ENCODE measurements at places on chromosomes 12 and 14.
A peak's percentile ranks its signal among the peaks of the same experiment; 100 is the strongest.

DNA sequence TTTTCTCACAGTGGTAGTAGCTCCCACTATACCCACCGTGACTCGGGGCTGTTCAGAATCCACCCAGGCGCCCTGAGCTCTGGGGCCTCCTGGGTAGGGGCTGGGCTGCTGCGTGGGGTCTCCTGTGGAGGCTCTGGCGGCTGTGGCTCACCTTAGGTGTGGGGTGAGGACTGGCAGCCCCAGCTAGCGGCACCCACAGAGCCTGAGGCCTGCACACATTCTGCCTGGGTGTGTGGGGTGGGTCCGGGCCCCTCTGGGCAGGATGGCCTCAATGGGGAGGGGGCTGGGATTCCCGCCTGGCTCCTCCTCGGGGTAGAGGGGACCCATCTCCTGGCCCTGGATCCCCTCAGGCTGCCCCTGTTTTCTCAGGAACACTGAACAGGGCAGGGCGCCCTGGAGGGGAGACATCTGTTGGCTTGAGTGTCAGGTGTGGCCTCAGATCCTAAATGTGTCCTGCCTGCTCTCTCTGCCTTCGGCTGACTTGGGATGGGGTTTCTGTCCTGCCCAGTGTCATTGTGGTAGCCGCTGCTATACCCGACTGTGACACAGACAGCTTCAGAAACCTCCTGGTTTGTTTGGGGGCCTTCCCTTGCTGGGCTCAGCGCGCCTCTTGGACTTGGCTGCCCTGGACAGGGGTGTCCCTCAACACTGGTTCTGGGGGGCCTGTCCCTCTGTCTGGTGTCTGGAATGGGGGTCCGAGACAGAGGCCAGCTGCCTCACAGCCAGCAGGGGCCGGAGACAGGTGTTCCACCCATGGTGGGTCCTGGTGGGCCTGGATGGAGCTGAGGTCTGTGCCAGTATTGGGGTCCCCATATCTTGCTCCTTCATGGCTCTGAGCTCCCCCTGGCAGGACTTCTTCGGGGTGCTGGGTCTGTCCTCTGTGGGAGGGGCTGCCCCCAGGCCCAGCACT lies 354.9 kb downstream of the TMEM121 start:
- no peak for DNase-seq

DNA sequence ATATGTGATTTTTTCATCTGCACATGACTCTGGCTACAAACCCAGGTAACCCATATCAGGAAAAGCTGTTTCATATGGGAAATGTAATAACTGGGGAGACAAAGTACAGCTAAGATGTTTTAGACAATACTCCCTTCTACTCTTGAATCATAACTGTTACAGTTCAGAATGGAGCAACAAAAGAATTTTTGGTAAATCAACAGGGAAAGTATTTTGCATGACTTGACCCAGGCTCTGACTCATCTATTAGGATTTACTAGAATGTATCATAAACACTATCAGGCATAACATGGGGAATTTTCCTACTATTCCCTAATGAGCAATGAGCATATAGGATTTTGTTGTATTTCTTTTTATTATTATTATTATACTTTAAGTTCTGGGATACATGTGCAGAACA lies 553.0 kb downstream of the SLC16A7 start:
- no peak for DNase-seq

DNA sequence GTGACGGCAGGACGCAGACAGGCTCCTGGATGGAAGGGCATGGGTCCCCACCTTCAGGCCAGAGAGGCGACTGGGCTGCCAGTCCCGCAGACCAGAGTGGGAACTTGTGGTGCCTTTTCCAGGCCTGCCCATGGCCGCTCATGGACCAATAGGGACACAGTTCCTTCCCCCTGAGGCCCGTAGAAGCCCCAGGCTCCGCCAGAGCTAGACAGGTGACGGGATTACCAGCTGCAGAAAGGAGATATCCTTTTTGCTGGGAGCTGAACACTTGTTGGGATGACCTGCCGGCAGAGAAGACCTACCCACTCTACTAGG lies 73.6 kb upstream of the RASSF8 start:
- no peak for DNase-seq

- no peak for DNase-seq
These were observed 42.7 kb downstream of the SSH1 start for GRCh38 chr12:108814462-108815211.

DNA sequence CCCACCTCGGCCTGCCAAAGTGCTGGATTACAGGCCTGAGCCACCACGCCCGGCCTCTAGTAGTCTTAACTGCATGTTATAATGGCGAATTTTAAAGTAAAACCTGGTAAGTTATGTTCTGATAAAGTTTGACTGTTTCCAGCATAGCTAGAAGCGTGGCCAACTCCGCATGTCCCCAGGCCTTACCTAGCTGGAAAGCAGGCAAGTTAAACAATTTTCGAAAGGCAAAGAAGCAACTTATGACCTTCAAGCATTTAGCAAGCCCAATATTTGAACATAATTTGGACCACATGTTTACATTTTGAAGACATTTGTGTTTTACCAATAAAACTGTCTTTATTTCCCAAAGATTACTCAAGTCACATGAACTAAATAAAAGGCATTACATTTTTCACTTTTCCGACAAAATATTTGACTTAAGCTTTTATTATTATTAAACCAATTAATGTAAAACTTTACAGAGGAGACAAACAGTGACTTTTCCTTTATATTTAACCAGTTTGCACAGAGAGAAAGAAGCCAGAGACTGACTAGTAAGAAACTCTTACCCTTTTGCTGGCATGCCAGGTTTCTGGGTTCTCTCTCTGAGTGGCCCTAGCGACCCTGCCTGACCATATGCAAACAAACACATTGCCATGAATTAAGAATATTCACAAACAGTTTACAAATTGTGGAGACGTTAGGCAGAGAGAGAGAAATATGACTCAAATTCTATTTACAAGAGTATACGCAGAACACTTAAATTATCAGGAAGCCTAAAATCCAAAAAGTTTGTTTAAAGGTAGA lies 106.3 kb downstream of the RIN3 start:
- no peak for DNase-seq

DNA sequence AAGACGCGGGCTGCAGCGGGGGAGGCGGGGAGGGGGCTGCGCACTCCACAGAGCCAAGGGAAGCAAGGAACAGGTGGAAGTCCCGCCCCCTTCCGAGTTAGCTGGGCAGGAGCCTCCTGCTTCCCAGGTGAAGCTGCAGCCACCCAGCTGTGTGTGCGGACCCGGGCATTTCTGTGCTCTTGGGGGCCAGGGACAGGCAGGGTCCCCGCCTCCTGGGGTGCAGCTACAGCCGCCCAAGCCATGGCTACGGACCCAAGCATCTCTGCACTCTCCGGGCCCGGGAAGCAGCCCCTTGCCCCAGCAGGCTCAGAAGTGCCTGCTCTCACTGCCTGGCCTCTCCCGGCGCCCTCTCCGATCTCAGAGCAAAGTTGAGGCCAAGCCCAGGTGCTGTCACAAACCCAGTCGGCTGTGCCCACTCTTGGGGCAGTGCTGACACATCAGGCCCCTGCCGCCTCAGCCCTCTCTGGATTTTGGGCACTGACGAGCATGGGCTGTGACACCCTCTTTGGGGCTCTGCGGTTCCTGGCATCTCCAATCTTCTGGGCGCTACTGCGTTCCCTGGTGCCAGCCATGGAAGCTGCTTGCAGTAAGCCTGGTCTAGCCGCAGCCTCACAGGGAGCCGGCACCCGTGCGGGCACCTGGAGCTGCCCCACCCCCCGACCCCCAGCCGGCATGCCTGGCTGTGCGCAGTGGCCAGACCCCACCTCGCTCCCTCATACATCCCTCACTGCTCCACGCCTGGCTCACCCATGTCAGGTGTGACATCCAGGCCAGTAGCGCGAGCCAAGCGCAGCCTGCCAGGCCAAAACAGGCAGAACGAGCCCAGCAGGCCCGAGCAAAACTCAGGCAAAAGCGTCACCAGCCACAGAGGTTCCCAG lies 8.5 kb upstream of the MGAT4C start:
- peak; percentile 8 for DNase-seq

GRCh38 chr12:40152783-40153383 lies 47.0 kb upstream of the SLC2A13 start:
- no peak for DNase-seq

GRCh38 chr14:104794993-104795780 lies at the start of gene AKT1:
TSS of gene AKT1 (minus strand) at chr14:104795748. CDS start at chr14:104792643, 3,105 bp downstream.
- no peak for DNase-seq

GRCh38 chr12:39077226-39077625 lies 171.8 kb upstream of the CPNE8 start:
- DNase-seq: no peak

DNA sequence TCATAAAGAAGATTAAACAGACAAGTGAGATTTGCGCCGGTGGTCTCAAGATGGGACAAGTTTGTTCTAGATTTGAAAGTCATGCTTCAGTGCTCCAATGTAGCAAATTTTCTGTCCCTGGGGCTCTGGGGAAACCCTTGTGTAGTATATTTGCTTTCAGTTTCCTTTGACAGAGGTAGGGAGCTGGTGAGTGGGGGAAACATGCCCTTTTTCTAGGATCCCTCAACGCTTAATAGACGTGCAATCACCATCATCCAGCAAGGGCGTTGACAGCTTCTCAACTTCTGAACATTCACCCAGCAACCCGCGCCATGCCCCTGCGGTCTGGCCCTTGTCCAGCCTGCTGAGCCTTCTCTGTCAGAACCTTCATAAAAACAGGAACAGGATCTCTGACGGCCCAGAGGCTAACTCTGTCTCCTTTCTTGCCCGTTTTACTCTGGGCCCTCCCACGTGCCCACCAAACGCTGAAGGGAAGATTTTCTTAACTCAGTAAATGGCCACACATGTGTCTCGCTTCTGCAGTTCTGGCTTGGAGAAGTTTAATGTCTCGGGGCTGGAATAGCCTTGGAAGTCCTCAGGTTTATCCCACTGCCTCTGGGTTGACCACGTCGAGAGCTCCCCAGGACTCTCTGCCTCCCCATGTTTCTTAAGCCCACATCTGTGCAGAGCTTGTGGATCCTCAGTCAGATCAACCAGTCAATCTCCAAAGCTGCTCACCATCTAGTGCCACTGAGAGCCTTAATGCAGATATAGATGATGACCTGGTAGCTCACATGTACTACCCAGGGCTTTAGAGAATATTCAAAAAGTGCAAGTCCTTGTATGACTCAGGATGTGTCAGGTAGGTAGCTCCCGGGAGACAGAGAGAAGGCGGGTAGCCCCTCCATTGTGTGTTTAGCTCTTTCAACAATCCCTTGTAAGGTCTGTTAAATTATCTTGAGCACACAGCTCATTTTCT lies 58.1 kb upstream of the CCND2 start:
- DNase-seq: no peak

DNA sequence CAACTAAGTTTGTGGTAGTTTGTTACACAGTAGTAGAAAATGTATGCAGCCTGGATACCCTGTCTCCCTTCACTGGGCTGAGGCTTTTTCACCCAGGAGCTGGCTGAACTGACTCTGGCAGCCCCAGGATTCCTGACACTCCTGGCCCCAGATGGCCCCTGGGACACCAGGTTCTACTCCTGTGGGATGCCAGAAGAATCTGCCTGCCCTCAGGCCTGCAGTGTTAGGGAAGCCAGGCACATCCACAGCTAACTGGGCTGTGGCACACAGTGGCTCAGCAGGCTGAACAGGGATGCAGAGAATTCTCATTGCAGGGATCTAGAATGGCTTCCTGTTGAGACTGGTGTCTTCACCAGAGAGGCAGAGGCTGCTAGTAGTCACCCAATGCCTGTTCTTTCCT lies 8.5 kb downstream of the IFI27 start:
- DNase-seq: no peak

DNA sequence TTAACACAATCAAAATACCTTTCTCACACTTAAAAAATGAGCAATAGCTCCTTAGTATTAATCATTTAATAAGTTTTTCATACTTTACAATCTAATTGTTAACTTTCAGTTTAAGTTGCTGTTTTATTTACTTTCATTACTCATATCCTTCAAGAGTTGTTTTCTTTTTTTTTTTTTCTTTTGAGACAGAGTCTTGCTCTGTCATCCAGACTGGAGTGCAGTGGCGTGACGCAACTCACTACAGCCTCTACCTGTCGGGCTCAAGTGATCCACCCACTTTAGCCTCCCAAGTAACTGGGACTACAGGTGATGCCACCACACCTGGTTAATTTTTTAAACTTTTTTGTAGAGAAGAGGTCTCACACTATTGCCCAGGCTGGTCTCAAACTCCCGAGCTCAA lies 16.1 kb downstream of the ZBTB1 start:
- DNase-seq: no peak
